ENCODE measurements at places on chromosomes 4 and X.
A peak's percentile ranks its signal among the peaks of the same experiment; 100 is the strongest.

- no peak for DNase-seq
Observed at GRCh38 chr4:2416564-2417225, 1.8 kb downstream of the ZFYVE28 start.

DNA sequence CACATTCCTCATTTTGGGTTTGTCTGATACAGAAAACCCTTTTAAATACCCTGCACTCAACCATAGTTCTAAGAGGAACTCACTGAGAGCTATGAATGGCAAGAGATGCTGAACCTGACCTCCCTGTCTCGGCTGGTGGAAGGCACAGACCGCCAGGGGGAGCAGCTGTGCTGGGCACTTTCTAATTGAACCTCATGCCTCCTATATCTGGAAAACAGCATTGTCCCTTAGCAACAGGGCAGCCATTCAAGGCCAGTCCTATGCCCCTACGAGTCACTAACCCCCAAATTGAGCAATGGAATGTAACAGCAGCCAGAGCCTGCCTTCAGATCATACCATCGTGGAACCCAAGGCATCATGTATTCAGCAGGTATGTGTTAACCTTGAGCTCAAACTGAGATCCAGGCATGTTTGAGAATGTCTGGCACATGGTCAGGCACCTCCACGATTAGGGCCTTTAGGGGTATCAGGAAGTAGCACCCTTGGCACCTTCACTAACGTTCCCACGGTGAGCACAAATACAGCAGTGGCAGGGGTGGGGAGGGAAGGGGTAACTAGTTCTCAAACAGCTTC lies 5.1 kb downstream of the USP27X start:
- peak; percentile 5 for DNase-seq

DNA sequence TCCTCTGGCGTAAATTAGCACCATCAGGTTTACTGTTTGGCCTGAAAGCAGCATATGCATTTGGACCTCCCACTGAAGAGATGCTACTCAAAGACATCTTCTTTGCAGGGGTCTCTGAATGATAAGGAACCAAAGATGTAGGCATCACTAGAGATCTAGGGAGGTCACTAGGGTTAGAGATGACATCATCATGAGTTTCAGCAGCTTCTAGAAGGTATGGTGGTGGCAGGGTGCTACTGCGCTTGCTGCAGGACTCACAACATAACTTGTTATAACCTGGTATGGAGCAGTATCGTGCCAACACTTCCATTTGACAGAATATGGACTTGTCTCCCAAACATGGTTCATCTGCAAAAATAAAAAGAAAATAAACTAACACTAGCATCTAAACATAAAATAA lies 251.6 kb downstream of the NPFFR2 start:
- DNase-seq: no peak

DNA sequence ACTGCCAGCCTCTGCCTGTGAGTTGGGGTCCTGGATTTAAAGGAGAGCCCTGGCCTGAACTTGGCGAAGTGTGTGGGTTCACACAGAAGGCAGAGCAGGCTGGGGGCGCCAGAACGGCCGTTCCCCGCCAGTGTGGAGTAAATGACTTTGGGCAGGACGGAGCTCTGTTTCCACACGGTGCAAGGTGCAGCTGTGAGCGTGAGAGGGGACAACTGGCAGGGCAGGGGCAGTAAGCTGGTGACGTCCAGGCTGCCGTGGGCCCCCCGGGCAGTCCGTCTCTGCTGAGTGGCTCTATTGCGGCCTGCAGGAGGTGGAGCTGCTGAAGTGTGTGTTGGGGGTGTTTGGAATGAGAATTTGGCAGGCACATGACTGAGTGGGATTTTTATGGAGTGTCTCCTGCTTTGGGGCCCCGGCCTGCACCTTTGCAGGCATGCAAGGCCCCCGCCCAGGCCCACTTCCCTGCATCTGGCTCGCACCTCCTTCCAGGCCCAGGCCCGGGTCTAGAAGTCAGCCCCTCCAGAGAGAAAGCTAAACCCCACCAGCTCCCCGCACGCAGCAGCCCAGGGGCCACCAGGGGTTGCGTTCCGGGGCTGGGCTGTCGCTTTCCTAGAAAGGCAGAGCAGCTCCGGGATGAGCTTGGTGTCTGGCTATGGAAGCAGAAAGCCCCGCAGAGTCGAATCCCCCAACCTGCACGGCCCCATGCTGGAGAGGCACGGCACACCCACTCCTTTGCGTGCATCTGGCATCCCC lies 62.2 kb upstream of the GRPEL1 start:
- no peak for DNase-seq

DNA sequence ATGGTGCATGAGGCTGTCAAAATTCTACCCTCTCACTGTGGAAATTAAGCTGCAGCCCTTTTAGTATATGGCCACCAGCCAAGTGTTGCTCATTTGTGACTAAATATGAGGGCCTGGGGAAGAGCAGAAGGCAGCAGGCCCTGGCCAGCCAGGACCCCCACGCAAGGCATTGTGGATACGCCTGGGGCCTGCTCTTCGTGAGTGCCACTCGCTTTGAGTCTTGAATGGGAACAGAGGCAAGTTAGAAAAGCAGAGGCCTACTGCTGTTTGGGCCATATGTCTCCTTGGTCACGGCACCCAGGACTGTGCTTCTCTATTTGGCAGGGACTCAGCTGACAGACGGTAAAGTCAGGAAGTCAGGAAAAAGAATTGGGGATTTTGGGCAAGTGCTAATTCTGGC lies 10.9 kb downstream of the RTL5 start:
- DNase-seq: no peak

DNA sequence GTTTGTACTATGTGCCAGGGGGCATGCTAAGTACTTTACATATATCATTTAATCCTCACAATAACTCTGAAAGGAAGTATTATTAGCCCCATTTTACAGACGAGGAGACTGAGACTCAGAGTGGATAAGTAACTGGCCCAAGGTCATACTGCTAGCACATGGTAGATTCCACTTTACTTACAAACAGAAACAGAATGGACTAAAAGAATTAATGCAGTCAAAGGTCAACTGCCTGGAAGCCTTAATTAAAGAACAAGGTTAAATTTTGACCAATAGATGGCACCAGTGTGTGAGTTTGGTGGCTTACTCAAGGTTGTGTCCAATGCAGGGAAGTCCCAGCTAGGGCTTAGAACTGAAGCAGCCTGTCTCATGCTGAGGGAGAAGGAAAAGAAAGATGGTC lies 4.7 kb downstream of the RIPPLY1 start:
- peak; percentile 35 for DNase-seq

DNA sequence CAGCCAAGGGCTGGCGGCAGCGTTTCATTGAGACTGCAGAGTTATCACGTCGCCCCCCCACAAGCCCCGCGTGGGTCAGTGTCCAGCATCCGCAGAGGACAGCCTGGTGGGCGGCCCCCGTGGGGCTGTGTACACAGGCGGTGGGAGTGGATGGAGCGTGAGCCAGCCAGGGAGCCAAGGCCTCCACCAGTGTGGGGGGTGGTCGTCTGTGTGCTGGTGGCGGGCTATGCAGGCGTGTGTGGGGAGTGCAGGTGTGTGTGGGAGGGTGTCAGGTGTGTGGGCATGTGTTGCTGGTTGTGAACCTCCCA lies 56.5 kb upstream of the NKX1-1 start:
- DNase-seq: no peak

DNA sequence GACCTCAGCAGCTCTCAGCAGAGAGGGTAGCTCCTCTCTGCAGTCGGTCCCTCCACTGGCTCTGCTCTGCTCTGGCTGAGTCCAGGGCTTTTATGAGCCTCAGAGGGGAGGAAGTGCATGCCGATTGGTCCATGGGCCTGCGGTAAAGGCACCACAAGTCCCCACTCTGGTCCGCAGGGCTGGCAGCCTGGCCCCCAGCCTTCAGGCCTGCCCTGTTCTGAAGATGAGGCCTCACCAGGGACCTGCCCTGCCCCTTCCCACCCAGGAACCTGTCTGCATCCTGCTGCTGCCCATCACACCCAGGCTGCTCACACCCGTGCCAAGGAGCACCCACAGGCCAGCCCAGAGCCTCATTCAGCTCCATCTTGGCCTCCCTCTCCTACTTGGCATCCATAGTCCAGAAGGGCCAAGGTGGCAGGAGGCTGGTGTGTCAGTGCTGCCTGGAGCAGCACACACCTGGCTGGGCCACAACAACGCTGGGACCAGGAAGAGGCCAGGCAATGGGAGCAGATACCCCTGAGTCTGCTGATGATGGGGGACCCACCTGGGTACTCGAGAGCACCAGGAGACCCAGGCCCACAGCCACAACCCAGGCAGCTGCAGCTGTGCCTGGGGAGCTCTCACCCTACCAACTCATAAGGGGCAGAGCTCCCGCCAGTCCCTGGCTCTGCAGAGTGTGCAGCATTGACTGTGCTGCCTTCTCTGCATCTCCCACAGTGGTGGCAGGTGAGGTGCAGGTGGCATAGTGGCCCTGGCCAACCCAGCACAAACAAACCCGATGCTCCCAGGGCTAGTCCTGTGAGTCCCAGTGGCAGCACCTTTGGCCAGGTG lies 191.9 kb upstream of the NUDT6 start:
- DNase-seq: no peak

GRCh38 chrX:154032160-154032559 lies 12.5 kb upstream of the IRAK1 start:
- no peak for DNase-seq

DNA sequence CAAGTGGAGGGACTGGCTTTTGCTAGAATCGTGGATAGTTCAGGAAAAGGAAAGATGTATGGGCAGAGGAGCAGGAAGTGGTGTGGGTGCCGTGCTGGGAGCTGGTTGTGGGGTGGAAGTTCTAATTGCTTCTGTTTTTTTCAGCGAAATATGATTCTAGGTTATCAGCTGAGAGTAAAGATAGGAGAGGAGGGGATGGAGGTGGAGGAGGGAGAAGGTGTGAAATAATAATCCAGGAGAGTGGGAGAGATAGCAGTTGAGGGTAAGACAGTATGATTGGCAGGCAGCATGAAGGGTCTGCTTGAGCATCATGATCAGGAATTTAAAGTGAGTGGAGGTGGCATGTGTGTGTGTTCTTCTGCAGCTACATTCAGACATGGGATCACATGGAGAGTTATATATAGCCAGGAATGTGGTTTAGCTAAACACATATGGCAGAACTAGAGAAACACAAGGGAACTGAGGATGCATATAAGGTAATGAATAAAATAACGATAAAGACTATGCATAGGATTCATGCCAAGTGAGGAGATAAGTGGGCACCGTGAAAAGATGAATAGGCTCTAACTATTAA lies 133.7 kb downstream of the ANK2 start:
- no peak for DNase-seq

GRCh38 chrX:110159235-110159634 lies 156.3 kb downstream of the TMEM164 start:
- no peak for DNase-seq

DNA sequence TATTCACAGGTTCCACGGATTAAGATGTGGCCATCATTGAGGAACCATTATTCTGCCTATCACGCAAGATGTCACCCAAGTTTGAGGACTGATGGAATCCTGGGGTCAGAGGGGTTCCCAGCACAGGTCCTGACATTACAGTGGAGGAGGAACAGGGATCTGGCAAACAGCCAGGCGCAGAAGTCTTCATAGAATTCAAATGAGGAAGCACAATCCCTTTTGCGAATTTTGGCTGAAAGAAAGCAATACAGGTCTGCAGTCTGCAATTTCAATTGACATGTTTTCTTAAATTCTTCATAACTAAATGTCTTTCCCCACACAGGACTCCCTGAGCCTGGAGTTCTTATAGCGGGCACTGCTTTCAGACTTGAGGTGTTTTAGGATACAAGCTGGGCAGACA lies 14.5 kb downstream of the DOCK11 start:
- DNase-seq: no peak

GRCh38 chr4:3868211-3869173 lies 102.3 kb downstream of the ADRA2C start:
- DNase-seq: no peak

DNA sequence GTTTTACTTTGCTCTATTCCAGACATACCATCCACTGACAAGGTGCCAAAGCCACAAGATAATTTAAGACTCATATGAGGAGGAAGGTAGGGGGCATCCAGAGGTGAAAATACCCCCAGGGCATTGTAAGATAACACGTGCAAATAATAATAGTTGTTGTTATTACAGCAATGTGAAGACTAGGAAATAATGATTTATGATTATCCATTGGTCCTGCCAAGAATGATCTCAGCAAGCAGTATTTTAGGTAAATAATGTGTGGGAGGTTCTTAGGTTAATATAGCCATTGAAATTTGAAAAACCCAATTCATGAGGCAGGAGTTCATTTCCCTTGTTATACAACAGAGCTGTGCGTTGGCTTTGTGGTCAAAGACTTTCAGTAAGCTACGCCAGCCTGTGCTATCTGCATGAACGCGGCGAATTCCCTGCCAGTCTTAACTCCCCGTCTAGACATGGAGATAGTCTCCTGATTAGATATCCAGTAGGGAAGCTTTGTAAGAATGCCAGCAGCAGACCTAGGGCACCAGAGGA lies 47.2 kb upstream of the MXRA5 start:
- no peak for DNase-seq

Measured in NCI-H510A treated with DMSO at 0.1 percent for 48 hours (cell line).